ENCODE measurements at places on chromosomes 13 and 19. TPM values are rescaled to one million over a fixed set of nuclear protein-coding genes. Genes with fewer than 3 reads are reported as not detected.

GRCh38 chr13:103878891-103879605 lies 812.8 kb upstream of the SLC10A2 start:
- H3K27ac ChIP-seq: no peak overlapping the region
- no peak for DNase-seq
- peaks cover 3% of the 10 kb centered on the region for H3K27me3 ChIP-seq

DNA sequence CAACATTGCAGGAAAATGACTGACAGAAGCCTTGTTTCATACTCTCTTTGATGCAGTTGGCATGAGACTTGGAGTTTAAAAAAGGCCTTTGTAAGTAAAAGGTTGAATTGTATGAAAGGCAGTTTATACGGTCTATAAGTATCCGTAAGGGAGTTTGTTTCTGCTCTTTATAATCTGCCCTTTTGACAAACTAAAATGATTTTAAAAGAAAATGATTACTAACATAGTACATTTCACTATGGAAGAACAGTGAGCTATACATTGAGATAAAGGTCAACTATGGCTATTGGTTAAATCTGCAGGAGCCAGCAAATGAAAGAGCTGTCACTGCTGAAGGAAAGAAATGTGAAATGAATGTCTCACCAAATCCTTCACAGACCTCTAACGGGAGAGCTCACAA lies 296.1 kb upstream of the SLITRK6 start:
- DNase-seq: no peak
- H3K36me3 ChIP-seq: no peaks in the 10 kb centered on the region
- no peaks in the 10 kb centered on the region for H3K27me3 ChIP-seq
- no peak overlapping the region for H3K27ac ChIP-seq
- H3K4me3 ChIP-seq: no peak overlapping the region

DNA sequence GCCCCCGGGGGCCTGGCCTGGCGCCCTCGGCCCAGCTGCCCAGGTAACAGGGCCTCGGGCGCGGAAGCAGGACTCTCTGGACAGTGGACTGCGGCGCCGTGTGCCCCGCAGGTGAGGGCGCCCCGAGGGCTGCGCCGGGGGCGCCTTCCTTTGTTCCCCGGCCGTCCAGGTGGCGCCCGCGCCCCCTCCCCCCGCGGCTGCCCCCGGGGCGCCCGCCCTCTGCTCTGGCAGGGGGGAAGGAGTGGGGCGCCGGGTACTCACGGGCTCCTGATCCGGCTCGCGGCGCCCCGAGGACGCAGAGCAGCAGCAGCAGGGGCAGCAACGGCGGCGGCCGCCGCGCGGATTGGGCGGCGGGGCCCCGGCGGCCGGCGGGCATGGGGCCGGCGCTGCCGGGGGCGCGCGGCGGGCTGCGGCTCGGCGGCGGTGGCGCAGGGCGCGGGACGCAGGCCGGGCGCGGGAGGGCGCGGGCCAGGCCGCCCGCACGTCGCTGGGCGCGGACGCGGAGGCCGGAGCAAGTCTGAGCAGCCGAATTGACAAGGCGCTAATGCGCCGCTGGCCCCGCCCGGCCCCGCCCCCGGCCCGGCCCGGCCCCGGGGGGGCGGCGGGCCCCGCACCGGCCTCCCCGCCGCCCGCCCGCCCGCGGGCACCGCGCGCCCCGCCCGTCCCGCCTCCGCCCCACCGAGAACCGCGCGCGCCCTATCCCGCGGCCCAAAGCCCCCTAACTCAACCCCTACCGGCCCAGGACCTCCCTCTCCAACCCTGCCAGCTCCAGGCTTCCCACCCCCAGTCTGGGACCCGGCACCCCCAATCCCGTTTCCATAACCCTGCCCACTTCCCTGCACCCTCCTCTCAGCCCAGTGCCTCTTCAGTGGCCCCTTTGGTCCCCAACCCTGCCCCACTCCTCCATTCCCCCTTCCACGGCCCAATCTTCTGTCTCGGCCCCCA lies at the start of gene CRLF1:
CRLF1 (minus strand) TSS at position 519 of the 945 bp plus-strand sequence; CDS start at position 376, 143 bp downstream.
- peaks cover 77% of the 10 kb centered on the region for H3K27me3 ChIP-seq
- H3K4me1 ChIP-seq: peaks cover 7% of the 10 kb centered on the region
- no peak within 1 kb of the TSS for H3K4me3 ChIP-seq
- no peak within 1 kb of the TSS for H3K27ac ChIP-seq
- DNase-seq: no peak
- no peaks in the 10 kb centered on the region for H3K36me3 ChIP-seq

GRCh38 chr19:29622166-29623070 lies 16.3 kb downstream of the POP4 start:
- peak; percentile 49 for DNase-seq
- H3K27me3 ChIP-seq: no peaks in the 10 kb centered on the region
- H3K27ac ChIP-seq: peak overlapping the region; percentile 83
- no peaks in the 10 kb centered on the region for H3K36me3 ChIP-seq
- peak overlapping the region; percentile 46 for H3K4me3 ChIP-seq

- H3K4me3 ChIP-seq: no peak overlapping the region
- no peak for DNase-seq
- H3K27me3 ChIP-seq: no peaks in the 10 kb centered on the region
- no peaks in the 10 kb centered on the region for H3K4me1 ChIP-seq
- H3K27ac ChIP-seq: no peak overlapping the region
These were observed 17.6 kb downstream of the PPP1R12C start for GRCh38 chr19:55099557-55100506.

GRCh38 chr13:52931539-52932431 lies 83.3 kb upstream of the PCDH8 start:
- no peaks in the 10 kb centered on the region for H3K27me3 ChIP-seq
- no peak overlapping the region for H3K27ac ChIP-seq
- H3K4me3 ChIP-seq: no peak overlapping the region
- H3K36me3 ChIP-seq: no peaks in the 10 kb centered on the region
- H3K4me1 ChIP-seq: no peaks in the 10 kb centered on the region

- no peaks in the 10 kb centered on the region for H3K36me3 ChIP-seq
- no peak overlapping the region for H3K27ac ChIP-seq
- no peaks in the 10 kb centered on the region for H3K27me3 ChIP-seq
- H3K4me1 ChIP-seq: no peaks in the 10 kb centered on the region
- DNase-seq: no peak
- H3K4me3 ChIP-seq: no peak overlapping the region
These were observed 727.9 kb upstream of the PRR20A start for GRCh38 chr13:56412856-56413255.

GRCh38 chr13:80215368-80215767 lies 125.6 kb downstream of the SPRY2 start:
- no peak overlapping the region for H3K27ac ChIP-seq
- no peak overlapping the region for H3K4me3 ChIP-seq
- H3K36me3 ChIP-seq: no peaks in the 10 kb centered on the region
- DNase-seq: no peak
- no peaks in the 10 kb centered on the region for H3K4me1 ChIP-seq
- no peaks in the 10 kb centered on the region for H3K27me3 ChIP-seq

GRCh38 chr13:32969516-32969941 lies 46.7 kb upstream of the KL start:
- H3K27me3 ChIP-seq: no peaks in the 10 kb centered on the region
- no peaks in the 10 kb centered on the region for H3K36me3 ChIP-seq
- DNase-seq: no peak
- H3K27ac ChIP-seq: no peak overlapping the region

GRCh38 chr13:32889986-32890565 lies 126.1 kb upstream of the KL start:
- no peak overlapping the region for H3K4me3 ChIP-seq
- peaks cover 2% of the 10 kb centered on the region for H3K4me1 ChIP-seq
- no peak for DNase-seq
- H3K27me3 ChIP-seq: no peaks in the 10 kb centered on the region

DNA sequence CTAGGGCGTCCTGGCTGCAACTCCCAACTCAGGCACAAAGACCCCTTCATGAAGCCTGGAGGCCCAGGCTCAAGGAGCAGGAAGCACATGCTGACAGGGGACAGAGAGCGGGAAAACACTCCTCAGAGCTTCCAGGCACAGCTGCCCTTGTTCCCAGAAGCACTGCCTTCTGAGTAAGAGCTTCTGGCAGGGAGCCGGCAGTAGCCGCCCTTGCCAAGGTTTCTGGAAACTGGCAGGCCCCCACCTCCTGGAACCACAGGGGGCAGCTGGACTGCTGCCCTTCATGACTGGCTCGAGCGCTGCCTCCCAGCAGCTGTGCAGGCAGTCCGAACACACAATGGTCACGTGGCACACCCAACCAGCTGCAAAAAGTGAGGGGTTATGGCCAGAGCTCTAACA lies 33.6 kb upstream of the EPHX3 start:
- no peak for DNase-seq
- H3K27ac ChIP-seq: no peak overlapping the region
- peaks cover 11% of the 10 kb centered on the region for H3K36me3 ChIP-seq
- H3K4me1 ChIP-seq: peaks cover 11% of the 10 kb centered on the region

GRCh38 chr13:91313581-91313980 lies 33.9 kb upstream of the MIR17HG start:
- peak overlapping the region; percentile 14 for H3K4me3 ChIP-seq
- peaks cover 21% of the 10 kb centered on the region for H3K27me3 ChIP-seq
- peaks cover 7% of the 10 kb centered on the region for H3K4me1 ChIP-seq

- no peak for DNase-seq
- H3K36me3 ChIP-seq: peaks cover 7% of the 10 kb centered on the region
- no peak overlapping the region for H3K27ac ChIP-seq
These were observed 21.3 kb downstream of the NKPD1 start for GRCh38 chr19:45139286-45140143.

DNA sequence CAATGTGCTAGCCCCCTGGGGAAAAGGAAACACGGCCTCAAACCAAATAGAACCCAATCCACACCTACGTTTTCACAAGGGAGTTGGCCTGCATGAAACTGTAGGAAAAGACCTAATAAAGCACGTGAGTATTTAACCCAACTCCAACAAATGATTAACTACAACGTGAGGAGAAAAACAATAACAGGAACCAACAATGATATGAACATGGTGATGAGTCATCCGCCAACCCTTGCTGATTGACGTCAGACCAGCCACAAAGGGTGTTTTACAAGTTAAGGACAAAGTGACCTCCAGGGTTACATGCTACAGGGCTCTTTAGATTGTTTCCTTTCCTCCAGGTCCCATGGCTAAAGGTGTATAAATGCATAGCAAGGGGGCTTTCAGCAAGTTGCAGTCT lies 460.5 kb downstream of the COG6 start:
- no peaks in the 10 kb centered on the region for H3K27me3 ChIP-seq
- no peak for DNase-seq
- peak overlapping the region; percentile 10 for H3K27ac ChIP-seq
- peaks cover 8% of the 10 kb centered on the region for H3K4me1 ChIP-seq
- no peak overlapping the region for H3K4me3 ChIP-seq

GRCh38 chr13:27450921-27451471 lies 632 bp upstream of the MTIF3 start:
- DNase-seq: peak; percentile 20
- H3K4me3 ChIP-seq: peak overlapping the region; percentile 91
- H3K27me3 ChIP-seq: no peaks in the 10 kb centered on the region
- peak overlapping the region; percentile 96 for H3K27ac ChIP-seq
- H3K36me3 ChIP-seq: peaks cover 10% of the 10 kb centered on the region

DNA sequence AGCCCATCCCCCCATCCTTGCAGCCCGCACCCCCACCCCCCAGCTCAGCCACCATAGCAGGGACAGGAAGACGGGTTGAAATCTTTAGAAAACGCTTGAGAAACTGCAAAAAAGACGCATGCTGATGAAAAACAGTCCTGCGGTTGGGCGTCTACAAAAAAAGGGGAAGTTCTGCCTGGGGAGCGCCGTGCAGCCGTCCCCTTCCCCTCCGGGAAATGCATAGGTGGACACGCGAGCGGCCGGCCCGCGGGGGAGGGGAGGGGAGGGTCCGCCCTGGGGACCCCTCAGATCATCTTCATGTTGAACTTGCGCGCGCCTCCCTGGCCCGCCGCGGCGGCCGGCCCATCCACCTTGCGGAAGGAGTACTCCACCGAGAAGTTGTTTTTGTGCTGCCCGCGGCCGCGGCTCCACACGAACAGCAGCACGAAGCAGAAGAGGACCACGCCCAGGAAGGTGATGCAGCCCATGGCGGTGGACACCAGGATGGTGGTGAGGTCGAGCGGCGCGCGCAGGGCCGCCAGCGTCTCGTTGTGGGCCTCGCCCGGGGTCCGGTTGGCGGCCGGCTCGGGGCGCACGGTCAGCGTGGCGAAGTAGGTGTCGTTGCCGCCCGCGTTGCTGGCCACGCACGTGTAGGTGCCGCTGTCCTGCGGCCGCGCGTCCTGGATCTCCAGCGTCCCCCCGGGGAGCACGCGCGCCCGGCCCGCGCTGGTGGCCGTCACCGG lies 7.9 kb upstream of the PEAK3 start:
- peaks cover 19% of the 10 kb centered on the region for H3K4me1 ChIP-seq
- no peaks in the 10 kb centered on the region for H3K36me3 ChIP-seq
- peak overlapping the region; percentile 45 for H3K27ac ChIP-seq
- DNase-seq: peak; percentile 49
- peak overlapping the region; percentile 81 for H3K4me3 ChIP-seq
- peaks cover 13% of the 10 kb centered on the region for H3K27me3 ChIP-seq

Gene CEACAM4
- not detected for total RNA-seq

Gene ZFR2
- 0.84 TPM for total RNA-seq

Gene METTL21C
- total RNA-seq: not detected

Measured in activated naive CD8-positive, alpha-beta T cell treated with anti-CD3 and anti-CD28 coated beads for 36 hours (primary cell).